T-helper 1 cell (primary cell): ENCODE measurements at places on chromosomes 4 and X.

DNA sequence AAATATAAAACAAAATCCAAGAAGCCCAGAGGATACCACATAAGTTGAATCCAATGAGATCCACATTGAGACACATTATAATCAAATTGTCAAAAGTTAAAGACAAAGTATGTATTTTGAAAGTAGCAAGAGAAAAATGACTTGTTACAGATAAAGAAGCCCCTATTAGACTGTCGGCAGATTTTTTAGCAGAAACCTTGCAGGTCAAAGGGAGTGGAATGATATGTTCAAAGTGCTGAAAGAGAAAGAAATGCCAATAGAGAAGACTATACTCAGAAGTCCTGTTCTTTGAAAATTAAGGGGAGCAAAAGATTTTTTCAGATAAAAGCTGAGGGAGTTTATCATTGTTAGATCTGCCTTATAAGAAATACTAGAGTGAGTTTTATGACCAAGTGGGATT, 148.9 kb upstream of the EPHA5 start:
- DNase-seq = no peak

GRCh38 chr4:17712166-17712565, 69.3 kb downstream of the FAM184B start:
- DNase-seq = no peak

DNA sequence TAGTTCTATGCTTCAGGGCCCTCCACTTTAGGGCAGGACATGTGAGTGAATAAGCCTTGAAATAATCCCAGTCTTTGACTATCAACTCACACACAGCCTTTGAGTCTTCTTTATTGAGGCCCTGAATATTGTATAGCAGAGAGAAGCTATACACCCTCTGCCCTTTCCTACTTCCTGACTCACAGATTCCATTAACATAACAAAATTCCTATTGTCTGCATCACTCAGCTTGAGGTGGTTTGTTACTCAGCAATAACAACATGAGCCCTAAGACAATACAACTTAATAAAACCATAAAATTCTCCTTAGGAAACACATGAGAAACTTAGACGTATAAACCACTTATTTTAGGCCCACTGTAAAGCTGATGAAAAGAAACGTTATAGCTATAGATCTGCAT, 680.3 kb upstream of the DIAPH2 start:
- no peak for DNase-seq

- peak; percentile 20 for DNase-seq
These were observed 73.1 kb downstream of the QRFPR start for GRCh38 chr4:121307445-121308327.

- no peak for DNase-seq
These were observed 34.8 kb upstream of the USP51 start for GRCh38 chrX:55524487-55524886.

- no peak for DNase-seq
These were observed 785.0 kb downstream of the GLUD2 start for GRCh38 chrX:121832446-121832845.

- peak; percentile 13 for DNase-seq
These were observed 14.7 kb downstream of the GBA3 start for GRCh38 chr4:22707390-22707789.

- no peak for DNase-seq
These were observed 479.5 kb upstream of the FAM47C start for GRCh38 chrX:36528661-36529060.

GRCh38 chr4:159232465-159233106, 129.7 kb downstream of the RAPGEF2 start:
- no peak for DNase-seq

GRCh38 chr4:84503495-84504437, 4.7 kb upstream of the NKX6-1 start:
- no peak for DNase-seq

- no peak for DNase-seq
These were observed 19.3 kb downstream of the PRSS48 start for GRCh38 chr4:151296227-151296626.

GRCh38 chr4:37667197-37668100, 18.7 kb downstream of the RELL1 start:
- DNase-seq = no peak

DNA sequence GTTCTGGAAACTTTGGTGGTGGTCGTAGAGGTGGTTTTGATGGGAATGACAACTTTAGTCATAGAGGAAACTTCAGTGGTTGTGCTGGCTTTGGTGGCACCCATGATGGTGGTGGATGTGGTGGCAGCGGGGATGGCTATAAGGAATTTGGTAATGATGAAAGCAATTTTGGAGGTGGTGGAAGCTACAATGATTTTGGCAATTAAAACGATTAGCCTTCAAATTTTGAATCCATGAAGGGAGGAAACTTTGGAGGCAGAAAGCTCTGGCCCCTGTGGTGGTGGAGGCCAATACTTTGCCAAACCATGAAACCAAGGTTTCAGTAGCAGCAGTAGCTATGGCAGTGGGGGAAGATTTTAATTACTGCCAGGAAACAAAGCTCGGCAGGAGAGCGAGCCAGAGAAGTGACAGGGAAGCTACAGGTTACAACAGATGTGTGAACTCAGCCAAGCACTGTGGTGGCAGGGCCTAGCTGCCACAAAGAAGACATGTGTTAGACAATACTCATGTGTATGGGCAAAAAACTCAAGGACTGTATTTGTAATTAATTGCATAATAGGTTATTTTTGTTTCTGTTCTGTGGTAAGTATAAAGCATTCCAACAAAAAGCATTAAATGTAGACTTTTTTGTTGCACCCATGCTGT, 23.2 kb upstream of the SOD3 start:
- DNase-seq = no peak

- DNase-seq = no peak
These were observed 265.0 kb upstream of the RPS6KA3 start for GRCh38 chrX:20531667-20532066.

- no peak for DNase-seq
These were observed 1.1 kb upstream of the SLC10A7 start for GRCh38 chr4:146522869-146523205.

DNA sequence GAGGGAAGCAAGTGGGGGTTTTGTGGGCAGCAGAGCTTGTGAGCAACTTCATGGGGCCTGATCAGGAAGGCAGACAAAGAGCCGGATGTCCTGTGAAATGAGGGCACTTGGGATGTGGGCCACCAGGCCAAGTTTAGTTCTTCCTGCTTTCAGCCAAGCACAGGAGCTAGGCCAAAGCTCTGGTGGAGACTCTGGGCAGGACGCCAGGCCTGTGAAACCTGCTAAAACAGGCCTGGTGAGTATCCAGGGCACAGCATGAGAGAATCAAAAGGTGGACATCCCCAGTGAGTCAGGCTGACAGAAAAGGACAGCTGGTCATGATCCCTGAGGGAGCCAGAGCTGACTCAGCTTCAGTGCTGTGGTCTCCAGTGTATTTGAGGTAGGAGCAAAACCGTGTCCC, 95.7 kb downstream of the NPNT start:
- no peak for DNase-seq

DNA sequence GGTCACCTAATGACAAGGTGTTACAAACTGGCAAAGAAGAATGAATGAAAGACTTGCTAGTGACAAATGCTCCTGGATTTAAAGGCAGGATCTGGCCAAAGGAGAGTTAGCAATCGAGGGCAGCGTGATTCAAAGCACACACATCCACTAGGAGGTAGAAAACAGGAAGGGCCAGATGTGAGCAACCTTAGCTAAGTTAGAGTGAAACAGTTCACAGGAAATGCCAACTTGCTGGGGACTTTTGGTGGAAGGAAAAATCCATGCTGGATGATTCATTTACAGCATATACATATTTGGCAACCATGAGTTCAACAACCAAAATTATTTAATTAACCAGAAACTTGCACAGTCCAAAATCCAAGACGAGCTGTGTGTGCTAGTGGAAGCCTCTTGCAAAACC, 276.9 kb downstream of the PTTG2 start:
- no peak for DNase-seq

DNA sequence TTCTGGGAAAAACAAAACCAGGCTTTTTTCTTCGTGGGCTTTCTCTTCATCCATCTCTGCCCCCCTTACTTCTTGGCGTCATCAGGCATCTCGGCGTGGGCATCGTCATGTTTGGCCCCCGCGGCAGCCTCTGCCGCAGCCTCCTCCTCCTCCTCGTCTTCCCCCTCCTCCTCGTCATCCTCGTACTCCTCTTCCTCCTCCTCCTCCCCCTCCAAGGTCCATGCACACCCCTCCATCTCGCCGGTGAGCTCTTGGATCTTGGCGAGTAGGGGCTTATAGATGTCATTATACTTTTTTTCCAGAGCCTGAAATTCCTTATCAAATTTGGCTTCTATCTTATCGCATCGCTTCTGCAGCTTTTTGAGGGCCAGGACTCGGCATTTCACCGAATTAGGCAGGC, 488 bp downstream of the NAP1L5 start:
- DNase-seq = no peak

DNA sequence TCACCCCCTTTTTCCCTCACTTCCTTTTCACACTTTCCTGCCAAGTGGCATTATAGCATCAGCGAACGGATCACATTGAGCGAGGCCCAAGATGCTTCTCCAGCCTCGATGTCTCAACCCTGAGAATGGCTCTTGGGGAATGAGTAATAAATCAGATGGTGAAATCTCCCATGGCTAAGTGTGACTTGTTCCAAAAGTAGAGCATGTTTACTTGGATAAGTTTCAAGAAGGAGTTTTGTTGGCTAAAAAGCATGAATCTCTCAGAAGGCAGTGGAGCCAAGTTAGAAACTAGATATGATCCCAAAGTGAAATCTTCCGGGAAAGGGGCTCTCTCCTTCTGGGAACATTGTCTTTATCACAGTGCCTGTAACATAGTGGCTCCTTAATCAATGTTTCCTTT, 316.3 kb downstream of the CAMK2D start:
- no peak for DNase-seq

GRCh38 chr4:10164877-10165283, 48.3 kb upstream of the WDR1 start:
- no peak for DNase-seq

GRCh38 chr4:17276776-17277175, 235.1 kb downstream of the QDPR start:
- DNase-seq = no peak

- no peak for DNase-seq
These were observed 291.9 kb downstream of the SLC7A11 start for GRCh38 chr4:137950286-137950685.

DNA sequence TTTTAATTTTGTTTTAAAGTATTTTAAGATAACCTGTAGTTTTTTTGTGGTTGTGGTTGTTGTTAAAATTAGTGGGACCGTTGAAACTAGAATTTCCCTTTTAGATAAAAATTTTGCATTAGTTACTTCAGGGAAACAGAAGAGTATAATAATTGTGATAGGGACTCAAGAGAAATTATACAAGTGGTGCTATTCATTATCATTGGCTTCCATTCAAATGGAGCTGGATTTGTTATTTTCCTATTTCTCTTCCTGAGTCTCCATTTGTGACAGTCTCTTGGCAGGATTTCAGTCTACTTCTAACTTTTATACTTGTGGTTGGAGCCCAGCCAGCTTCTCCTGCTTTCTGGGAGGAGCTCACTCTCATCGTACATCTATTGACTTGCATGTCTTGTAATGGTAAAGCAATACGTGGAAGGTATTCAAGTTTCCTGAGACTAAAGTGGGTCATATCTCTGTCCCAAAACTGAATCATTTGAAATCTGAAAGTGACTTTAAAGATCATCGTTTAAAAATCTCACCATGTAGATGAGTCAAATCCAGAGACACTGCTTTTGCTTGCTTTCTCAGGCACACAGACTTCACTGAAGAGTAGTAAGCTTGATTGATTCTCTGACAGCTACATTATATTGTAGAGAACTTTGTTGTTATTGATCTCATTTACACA, 155.8 kb downstream of the RPA4 start:
- DNase-seq = no peak
